ENCODE measurements at places on chromosomes 3 and 15.

- no peak for DNase-seq
These were observed 16.7 kb downstream of the KAT2B start for GRCh38 chr3:20056725-20057611.

- DNase-seq: no peak
These were observed 303.4 kb downstream of the ZNF621 start for GRCh38 chr3:40827942-40828688.

DNA sequence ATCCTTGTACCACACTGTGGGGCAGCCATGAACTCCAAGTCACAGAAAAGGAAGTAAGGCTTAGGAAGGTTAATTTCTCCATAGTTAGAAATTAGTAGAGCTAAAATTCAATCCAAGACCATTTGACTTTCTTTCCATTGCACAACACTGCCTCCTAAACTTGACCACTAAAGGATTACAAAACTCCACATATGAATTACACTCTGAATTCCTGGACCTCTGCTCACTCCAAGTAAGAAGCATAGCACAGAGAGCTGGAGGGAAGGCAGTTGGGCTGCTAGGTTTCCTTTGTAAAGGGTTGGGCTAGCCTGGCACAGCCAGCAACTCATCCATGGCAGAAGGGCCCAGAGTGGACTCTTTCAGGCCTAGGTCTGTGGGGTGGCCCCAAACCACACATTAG lies 134.4 kb downstream of the MYLK start:
- peak; percentile 78 for DNase-seq

DNA sequence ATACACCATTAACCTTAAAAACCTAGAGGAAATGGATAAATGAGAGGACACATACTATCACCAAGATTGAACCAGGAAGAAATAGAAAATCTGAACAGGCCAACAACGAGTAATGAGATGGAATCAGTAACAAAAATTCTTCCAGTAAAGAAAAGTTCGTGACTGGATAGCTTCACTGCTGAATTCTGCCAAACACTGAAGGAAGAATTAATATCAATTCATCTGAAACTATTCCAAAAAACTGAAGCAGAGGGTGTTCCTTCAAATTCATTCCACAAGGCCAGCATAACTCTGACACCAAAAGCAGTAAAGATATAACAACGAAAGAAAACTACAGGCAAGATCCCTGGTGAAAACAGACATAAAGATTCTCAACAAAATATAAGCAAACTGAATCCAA lies 195.8 kb upstream of the GPR149 start:
- DNase-seq: no peak

GRCh38 chr3:187935623-187936156 lies 190.4 kb upstream of the BCL6 start:
- no peak for DNase-seq

- DNase-seq: no peak
These were observed 7.5 kb downstream of the CMTM7 start for GRCh38 chr3:32399030-32399620.

DNA sequence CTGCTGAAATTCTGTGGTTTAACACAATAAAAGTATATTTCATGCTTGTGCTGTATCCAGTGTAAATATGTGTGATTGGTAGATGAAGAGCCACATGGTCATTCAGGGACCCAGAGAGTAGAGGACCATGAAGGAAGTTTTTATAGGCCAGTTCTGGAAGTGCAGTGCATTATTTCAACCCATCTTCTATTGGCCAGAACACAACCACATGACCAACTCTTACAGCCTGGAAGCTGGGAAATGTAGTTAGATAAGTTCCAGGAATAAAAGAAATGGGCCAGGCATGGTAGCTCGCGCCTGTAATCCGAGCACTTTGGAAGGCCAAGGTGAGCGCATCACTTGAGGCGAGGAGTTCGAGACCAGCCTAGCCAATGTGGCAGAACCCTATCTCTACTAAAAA lies 21.4 kb upstream of the PRTG start:
- no peak for DNase-seq

DNA sequence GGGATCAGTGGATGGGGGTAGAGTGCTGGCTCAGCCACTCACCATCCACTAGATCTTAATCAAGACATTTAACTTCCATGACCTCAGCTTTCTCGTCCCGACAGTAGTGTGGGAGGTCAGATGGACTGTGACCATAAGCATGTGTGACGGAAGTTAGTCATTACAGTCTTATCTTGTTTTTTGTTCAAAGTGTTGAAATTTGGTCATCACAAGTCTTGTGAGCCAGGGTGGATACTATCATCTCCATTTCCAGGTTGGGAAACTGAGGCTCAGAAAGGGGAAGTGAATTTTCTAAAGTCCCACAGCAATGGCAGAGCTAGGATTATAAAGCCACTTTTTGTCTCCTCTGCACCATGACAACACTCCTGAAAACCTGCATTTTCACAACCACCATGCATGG lies 32.0 kb upstream of the ITGA11 start:
- DNase-seq: no peak

DNA sequence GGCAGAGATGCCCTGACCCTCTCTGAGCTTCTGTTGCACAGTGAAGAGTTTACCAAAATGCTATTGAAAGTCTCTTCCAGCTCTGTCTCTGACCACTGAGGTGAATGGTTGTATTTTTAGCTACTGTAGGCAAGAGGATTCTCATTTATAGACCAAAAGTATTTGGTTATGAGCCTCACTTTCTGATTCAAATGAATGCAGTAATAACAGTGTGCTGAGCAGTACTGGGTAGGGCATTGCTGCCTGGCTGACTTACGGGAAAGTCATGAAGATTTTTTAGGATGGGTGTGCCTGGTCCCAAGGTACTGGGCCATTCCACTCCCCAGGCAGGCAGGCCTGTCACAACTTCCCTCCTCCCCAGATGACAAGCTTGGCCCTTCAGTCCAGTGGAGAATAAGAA lies 15.5 kb downstream of the PLA1A start:
- DNase-seq: no peak

DNA sequence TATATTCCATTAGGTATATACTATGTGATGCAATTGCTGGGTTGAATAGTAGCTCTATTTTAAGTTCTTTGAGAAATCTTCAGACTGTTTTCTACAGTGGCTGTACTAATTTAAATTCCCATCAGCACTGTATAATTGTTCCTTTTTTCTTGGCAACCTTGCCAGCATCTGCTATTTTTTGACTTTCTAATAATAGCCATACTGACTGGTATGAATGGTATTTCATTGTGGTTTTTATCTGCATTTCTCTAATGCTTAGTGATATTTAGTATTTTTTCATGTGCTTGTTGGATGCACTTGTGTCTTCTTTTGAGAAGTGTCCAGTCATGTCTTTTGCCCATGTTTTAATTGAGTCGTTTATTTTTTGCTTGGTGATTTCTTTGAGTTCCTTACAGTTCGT lies 145.1 kb upstream of the PLSCR5 start:
- peak; percentile 40 for DNase-seq

DNA sequence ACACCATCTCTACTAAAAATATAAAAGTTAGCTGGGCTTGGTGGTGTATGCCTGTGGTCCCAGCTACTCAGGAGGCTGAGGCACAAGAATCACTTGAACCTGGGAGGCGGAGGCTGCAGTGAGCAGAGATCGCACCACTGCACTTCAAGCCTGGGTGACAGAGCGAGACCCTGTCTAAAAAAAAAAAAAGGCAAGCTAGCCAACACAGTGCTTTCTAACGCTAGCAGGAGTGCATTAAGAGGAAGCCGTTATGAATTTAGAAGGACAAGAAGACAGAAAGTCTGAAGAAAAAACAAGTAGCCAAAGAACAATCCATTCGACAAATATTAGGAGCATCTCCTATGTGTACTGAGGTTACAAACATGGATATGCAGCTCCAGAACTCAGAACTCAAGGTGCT lies 28.6 kb downstream of the BHLHE40 start:
- no peak for DNase-seq

GRCh38 chr3:120416868-120417267 lies 33.9 kb downstream of the FSTL1 start:
- DNase-seq: no peak

DNA sequence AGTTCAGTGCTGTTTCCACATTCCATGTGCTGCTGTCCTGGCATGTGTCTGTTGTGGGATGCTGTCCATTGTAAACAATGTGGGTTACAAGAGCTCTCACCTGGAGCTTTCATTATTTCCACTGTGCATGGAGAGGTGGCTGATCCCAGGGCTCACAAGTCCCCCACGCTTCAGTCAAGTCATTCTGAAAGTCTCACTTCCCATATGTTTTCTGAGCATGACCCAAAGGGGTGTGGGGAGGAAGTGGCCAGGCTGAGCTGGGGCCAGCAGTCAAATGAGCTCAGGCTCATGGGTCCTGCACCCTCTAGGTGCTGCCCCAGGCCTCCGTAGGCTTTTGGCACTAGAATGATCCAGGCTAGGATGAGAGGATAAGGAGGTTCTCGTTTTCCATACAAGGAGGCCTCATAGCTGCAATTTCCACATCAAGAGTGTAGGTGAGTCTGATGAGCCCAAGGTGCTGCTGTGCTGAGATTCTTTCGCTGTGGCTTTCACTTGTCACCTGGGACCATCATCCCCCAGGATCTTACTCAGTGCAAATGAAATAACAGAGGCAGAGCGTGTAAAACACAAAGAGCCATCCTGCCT lies 22.0 kb downstream of the STARD5 start:
- no peak for DNase-seq

DNA sequence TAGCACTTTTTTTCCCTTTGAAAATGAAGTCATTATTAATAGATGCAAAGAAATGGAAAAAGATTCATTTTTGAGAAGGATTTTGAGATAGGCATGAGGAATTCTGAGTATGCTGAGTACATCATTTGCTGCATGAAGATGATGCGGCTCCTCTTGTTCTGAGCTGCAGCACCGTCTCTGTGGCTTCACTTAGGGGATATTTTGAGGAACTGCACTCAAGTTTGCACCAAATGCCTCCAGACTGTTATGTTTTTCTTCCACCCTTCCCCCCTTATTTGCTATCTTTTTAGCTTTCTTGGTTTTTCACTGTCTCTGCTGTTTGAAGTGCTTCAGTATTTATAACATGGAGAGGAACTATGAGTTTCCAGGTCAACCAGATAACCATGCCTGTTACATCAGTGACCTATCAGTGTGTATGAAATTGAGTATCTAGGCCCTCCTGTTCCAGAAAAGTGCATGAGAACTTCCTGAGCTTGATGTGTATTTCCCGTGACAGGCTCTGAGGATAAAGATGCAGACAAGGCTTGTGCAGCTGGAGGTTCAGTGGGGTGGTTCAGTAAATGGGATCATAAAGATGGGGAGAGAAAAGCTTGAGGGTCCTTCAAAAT lies 128.7 kb downstream of the PDCD6IP start:
- DNase-seq: no peak

GRCh38 chr3:176262071-176262470 lies 935.2 kb downstream of the TBL1XR1 start:
- DNase-seq: no peak

DNA sequence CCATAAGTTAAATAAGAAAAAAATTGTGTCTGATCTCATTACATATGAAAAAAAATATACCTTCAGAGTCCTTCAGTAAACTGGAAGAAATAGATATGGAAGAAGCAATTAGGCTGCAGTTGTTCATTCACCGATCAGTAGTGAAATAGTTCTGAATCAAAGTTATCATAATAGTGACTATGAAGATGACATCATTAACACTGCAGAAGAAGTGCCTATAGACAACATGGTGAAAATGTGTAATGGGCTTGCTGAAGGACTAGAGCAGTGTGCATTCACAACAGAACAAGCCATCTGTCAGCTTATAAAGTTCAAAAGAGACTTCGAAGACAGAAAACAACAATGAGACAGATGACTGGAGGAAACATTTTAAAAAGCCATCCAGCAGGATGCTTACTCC lies 144.5 kb downstream of the NAALADL2 start:
- DNase-seq: no peak

DNA sequence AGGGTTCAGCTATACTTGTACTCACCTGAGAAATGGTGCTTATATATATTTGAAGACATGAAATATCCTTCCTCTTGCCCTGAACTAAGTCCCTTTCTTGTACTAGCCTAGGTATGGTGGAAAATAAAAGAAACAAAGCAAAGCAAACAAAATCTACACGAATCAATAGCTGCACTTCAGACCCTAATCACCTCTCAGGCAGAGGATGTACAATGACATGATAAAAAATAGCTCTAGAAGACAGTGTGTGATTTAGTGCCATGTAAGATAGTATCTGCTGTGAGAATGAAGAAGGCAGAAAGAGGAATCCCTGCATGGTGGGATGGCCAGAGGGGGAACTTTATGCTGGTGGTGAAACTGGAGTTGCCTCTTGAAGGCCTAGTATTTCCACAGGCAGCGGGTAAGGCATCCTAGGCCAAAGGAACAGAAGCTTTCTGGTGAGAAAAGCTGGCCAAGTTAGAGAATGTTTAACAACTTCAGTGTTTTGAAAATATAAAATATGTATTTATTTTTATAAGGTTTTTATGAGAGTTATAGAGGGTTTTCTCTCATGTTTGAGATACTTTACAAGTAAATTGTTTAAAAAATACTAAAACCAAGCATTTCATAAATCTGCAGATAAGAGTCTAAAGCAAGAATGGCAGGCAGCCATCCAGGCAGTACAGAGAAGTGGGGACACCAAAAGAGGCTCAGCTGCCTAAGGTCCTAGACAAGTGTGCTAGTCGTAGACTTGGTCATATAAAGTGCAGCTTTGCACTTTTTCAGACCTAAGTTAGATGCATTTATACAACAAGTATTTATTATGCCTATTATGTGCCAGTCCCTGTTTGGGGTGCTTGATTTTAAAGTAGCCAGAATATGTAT lies 14.9 kb downstream of the LEKR1 start:
- DNase-seq: no peak

DNA sequence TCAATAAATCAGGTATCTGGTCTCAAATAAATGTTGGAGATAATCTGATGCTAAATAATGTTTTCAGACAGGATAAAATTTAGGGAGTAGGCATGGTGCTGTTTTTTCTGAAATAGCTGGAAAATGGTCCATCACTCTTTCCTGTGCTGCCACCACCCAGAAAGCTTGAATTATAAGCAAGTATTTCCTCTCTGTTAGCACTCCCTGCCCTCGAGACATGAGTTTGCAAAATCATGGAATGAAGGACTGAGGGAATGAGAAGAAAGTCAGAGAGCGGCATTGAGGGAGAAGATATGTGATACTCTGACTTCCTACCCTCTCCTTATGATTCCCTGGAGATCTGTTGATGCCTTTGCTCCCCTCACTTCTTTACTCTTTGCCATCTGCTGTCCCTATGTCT lies 1095.7 kb downstream of the IGSF11 start:
- no peak for DNase-seq

- no peak for DNase-seq
These were observed 277.7 kb downstream of the EDEM1 start for GRCh38 chr3:5465183-5465582.

GRCh38 chr3:159366476-159366875 lies 564.6 kb downstream of the MFSD1 start:
- DNase-seq: no peak

- DNase-seq: no peak
These were observed 11.9 kb upstream of the PLA2G4D start for GRCh38 chr15:42106288-42106687.
